ENCODE measurements at places on chromosomes 7 and 10. TPM values are rescaled to one million over a fixed set of nuclear protein-coding genes. Genes with fewer than 3 reads are reported as not detected.
A peak's percentile ranks its signal among the peaks of the same experiment; 100 is the strongest.

DNA sequence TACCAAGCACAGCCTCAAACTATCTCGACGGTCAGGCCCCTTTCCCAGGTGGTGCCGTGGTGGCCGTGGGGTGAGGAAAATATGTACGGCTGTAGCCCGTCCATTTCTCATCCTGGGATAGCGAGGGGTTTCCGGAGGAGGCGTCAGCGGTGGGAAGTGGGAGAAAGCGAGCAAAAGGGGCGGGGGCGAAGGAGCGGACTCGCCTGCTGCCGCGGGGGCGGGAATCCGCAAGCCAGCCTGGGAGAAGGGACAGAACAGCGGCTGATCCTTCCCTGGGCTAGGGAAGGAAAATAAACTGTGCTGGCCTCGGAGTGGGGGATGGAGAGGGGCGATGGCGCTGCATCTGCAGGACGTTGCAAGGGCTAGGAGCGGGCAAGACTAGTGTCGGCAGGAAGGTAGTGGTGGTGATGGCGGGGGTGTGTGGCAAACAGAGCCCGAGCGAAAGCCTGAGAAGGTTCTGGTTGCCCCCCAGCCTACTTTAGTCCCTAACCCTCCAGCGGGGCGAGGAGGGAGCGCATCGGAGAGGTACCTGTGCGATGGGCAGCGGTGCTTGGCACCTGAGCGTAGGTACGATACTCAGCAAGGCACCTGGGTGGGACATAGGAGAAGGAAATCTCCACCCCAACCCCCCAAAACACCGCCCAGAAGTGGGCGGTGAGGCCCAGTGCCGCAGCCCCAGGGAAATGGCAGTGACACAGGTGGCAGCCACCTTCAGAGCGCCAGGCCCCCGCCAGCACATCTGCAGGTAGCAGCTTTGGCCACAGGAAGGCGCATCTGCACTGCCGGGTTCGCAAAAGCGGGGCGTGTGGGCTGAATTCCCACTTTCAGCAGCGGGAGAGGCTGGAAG, 49.9 kb upstream of the STEAP1B start:
- no peak overlapping the region for H3K27ac ChIP-seq
- peaks cover 7% of the 10 kb centered on the region for H3K4me1 ChIP-seq
- H3K36me3 ChIP-seq = no peaks in the 10 kb centered on the region
- peak; percentile 85 for DNase-seq
- peak overlapping the region; percentile 72 for H3K4me3 ChIP-seq

- H3K4me3 ChIP-seq = no peak overlapping the region
- DNase-seq = no peak
- H3K4me1 ChIP-seq = no peaks in the 10 kb centered on the region
Measured at GRCh38 chr7:7554649-7555575, 11.8 kb upstream of the MIOS start.

GRCh38 chr10:44874166-44874565, 37.0 kb upstream of the TMEM72 start:
- no peak overlapping the region for H3K4me3 ChIP-seq
- no peak for DNase-seq
- no peaks in the 10 kb centered on the region for H3K36me3 ChIP-seq
- no peak overlapping the region for H3K27ac ChIP-seq

- H3K4me1 ChIP-seq = no peaks in the 10 kb centered on the region
- no peak for DNase-seq
- no peaks in the 10 kb centered on the region for H3K36me3 ChIP-seq
- H3K4me3 ChIP-seq = no peak overlapping the region
- H3K27me3 ChIP-seq = no peaks in the 10 kb centered on the region
- H3K27ac ChIP-seq = no peak overlapping the region
Measured at GRCh38 chr10:64430690-64431323, 909.6 kb downstream of the REEP3 start.

DNA sequence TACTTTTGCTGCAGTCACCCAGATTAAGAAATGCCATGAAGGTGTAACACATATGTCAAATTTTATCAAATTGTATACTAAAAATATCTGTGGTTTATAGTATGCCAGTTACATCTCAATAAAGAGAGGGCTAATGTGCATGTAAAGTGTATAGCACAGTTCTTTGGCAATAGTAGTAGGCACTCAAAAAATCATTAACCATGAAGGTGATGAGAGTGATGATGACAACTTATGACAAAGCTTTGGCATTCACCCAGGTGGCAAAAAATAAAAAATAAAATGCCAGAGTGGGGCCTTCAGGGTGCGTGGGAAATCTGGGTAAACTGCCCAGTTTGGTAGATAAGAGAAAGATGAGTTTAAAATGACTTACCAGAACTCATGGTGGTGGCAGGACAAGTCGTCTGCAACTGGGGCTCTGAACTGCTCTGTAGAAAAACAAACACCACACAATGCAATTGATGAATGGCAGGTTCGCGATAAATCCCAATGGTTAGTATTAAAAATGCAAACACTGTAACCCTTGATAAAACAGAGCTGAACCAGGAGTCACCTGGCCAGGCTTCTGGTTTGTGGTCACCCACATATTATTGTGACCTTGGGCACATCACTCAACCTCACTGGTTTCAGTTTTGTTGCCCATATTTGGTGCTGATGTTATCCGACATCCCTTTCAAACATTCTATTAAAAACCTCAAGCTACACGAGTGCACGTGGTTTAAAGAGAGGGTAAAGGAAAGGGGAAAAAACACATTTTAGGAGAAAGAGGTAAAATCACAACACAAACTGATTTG, 120.2 kb downstream of the SORBS1 start:
- H3K27me3 ChIP-seq = peaks cover 18% of the 10 kb centered on the region
- H3K27ac ChIP-seq = no peak overlapping the region
- H3K36me3 ChIP-seq = no peaks in the 10 kb centered on the region

DNA sequence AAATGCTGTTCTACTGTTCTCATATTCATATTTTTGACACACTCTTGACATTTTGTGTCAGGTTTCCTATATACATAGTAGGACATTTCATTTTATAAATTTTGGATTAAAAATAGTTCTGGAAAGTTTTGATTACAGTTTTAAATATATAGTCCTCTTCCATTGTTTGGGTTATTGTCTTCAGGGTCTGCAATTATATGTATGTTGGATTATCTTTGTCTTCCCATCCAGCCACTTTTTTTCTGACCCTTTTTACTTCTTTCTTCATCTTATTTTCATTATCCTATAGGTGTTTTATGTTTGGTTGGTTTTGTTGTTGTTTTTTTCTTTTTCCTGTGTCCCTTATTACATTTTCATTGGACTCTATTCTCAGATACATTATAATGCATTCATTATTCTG, 71.1 kb upstream of the CCDC6 start:
- H3K4me1 ChIP-seq = no peaks in the 10 kb centered on the region
- no peak for DNase-seq
- H3K27me3 ChIP-seq = peaks cover 4% of the 10 kb centered on the region
- no peaks in the 10 kb centered on the region for H3K36me3 ChIP-seq

- H3K4me3 ChIP-seq = no peak overlapping the region
- peaks cover 3% of the 10 kb centered on the region for H3K27me3 ChIP-seq
- H3K4me1 ChIP-seq = no peaks in the 10 kb centered on the region
- no peak overlapping the region for H3K27ac ChIP-seq
Measured at GRCh38 chr10:10432296-10433035, 585.2 kb upstream of the CELF2 start.

- no peak for DNase-seq
- no peaks in the 10 kb centered on the region for H3K36me3 ChIP-seq
- no peak overlapping the region for H3K4me3 ChIP-seq
- H3K27ac ChIP-seq = no peak overlapping the region
Measured at GRCh38 chr10:89280508-89280907, 21.3 kb upstream of the IFIT2 start.

DNA sequence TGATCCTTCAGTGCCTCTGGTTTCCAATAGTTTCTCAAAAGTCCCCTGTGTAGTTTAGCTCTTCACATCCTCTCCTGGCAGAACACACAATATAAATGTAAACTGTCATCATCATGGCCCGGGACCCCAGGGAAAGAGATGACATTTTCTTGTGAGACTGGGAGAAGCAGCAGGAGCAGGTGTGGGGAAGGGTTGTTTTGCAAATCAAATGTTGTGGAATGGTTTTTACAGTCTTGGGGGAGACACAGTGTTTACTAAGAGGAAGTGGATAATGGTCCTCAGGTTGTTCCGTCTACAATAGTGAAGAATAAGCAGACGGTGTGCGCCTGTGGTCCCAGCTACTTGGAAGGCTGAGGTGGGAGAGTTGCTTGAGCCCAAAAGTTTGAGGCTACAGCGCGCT, 159.1 kb downstream of the SEC23IP start:
- H3K4me3 ChIP-seq = no peak overlapping the region
- no peaks in the 10 kb centered on the region for H3K4me1 ChIP-seq
- H3K36me3 ChIP-seq = no peaks in the 10 kb centered on the region
- no peak overlapping the region for H3K27ac ChIP-seq
- peaks cover 13% of the 10 kb centered on the region for H3K27me3 ChIP-seq

Gene TRIM50
- not detected for total RNA-seq

Gene PTPN20
- 0.28 TPM for total RNA-seq

Gene CPA2
- 0.14 TPM for total RNA-seq

Gene HTR5A
- total RNA-seq = not detected

Gene IGF2BP3
- total RNA-seq = 2.7 TPM

Gene CRTAC1
- not detected for total RNA-seq

Gene FKBP6
- total RNA-seq = not detected

Measured in activated CD4-positive, alpha-beta T cell treated with anti-CD3 and anti-CD28 coated beads, Interleukin-2, amount 10 ng/mL, durations not matched to agents 24 days and 14 days (primary cell).